Esophagus muscularis mucosa (tissue), 4 donors: ENCODE measurements at places on chromosomes 7 and 10. TPM values are rescaled to one million over a fixed set of nuclear protein-coding genes. Genes with fewer than 3 reads are reported as not detected.

The GIMAP5 gene
- 26.9 TPM for total RNA-seq

The RBP3 gene
- not detected for total RNA-seq

The FRAT1 gene
- total RNA-seq = 6.1 TPM

The POLR2J2 gene
- total RNA-seq = 2.0 TPM

The EPHB6 gene
- total RNA-seq = 3.3 TPM

- DNase-seq = no peak
These were observed 122.9 kb upstream of the SEMA3A start for GRCh38 chr7:84317536-84317935.

DNA sequence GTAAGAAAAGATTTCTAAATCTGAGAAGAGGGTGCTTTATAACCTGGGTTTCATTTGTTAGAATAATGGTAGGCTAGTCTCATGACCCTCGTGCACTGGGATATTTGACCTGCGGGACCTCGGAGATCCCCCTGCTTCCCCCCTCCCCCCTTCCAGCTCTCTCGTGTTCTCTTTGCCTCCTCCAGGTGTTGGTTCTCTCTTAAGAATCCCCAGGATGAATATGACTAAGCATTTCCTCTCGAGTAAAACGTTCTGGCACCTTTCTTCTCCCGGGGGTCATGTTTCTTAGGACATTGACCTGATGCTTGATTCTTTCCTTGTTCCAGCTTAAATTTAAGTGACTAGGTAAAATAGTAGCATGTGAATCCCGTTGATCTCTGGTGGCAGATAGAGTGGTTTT, 71.2 kb downstream of the SHH start:
- DNase-seq = no peak

- DNase-seq = no peak
These were observed 3.7 kb upstream of the TCTN3 start for GRCh38 chr10:95697429-95697828.

DNA sequence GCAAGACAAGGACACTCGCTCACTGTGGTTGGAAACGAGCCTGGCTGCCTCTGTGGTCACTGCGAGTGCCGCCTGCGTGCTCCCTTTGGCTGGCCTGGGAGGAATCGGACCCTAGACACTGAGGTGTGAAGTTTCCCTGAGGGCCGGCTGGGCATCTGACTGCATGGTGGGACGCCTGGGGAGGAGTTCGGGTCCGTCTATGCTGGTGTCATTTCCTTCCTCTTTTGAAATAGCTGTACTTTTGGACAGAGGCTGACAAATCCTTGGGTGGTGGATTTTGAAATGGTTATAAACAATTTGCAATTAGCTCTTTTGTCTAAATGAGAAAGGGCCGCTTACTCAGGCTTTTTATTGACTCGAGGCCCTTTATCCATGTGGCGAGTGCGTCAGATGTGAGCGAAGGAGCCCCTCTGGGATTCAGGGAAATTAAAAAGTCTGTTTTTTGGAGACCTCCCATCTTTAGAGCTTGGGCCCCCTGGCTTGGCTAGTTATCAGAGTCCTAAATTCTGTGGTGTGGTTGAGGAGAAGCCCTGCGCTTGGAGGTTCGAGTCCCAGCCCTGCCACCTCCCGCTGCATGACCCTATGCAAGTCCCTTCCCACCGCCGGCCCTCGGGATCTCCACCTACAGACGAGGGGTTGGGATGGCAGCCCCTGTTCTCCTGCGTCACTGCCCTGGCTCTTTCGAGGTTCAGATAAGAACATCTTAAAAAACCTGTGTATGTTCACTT, 147.1 kb downstream of the RGS10 start:
- no peak for DNase-seq

GRCh38 chr7:18663321-18663720, 167.8 kb downstream of the HDAC9 start:
- no peak for DNase-seq

- no peak for DNase-seq
These were observed 1345.1 kb downstream of the XPNPEP1 start for GRCh38 chr10:108578258-108578657.

GRCh38 chr10:110842326-110842904, 29.3 kb upstream of the PDCD4 start:
- no peak for DNase-seq

DNA sequence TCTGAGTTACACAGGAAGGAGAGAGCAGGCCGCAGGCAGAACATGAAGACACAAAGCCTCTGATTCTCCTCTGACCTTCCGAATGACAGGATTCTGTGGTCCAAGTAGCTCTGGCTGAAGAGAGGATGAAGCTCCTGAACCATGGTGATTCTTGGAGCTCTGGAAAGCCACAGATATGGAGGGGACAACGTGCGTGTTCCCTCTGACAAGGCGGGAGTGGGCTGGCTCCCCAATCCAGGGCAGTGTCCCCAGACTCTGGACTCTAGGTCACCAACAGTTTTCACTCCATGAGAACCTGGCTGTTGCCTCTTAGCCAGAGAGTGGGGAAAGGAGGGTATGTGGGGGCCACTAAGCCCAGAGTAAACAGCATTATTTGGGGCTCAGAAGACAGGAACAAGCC, 7.4 kb upstream of the TRPV6 start:
- no peak for DNase-seq

DNA sequence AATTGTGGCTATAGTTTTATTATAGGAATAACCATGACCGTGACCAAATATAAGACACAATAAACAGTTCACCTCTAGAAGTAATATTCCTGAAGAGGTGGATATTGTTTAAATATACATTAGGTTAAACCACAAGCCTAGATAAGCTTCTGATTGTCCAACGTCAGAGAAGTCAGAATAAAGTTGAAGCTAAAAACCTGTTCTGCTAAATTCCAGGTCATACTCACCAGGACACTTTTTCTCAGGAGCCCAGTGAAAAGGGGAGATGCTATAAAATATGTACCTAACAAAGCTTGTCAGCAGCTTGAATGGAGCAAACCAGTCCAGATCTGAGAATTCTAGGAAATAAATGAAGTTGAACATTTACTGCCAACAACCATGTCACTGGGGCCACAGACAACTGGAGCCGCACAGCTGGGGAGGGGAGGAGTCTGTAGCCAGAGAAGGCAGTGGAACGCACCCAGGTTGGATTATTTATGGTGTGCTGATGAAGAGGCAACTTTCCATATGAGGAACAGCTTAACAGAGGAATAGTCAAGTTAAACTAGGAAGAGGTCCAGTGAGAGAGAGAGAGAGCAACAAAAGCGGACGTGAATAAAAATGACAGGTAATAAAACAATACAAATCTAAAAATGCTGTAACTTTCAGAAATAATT, 191.1 kb downstream of the ZNF438 start:
- no peak for DNase-seq

DNA sequence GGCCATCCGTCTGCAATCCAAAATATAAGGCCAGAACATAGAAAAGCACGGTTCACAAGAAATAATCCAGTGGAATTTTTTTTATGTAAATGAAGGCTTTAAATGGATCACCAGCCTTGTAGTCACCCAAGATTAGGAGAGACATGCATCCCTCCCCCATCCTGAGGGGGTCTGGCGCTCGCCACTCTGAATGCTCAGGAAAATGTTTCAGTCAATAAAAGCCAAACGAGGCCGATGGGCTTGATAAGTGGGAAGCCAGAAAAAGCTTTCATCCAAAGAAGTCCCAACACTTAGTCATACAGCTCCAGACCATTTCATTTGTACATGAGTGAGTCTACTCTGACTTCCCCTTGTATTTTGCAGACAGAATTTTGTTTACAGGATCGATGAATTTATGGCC, 631.8 kb downstream of the GRID1 start:
- DNase-seq = no peak
